ENCODE measurements at places on chromosomes 13 and 19.

- peak; percentile 26 for DNase-seq
Observed at GRCh38 chr13:59024434-59024833, 1139.3 kb downstream of the DIAPH3 start.

GRCh38 chr13:30810261-30810701 lies 74.9 kb downstream of the ALOX5AP start:
- DNase-seq, result peak; percentile 66

DNA sequence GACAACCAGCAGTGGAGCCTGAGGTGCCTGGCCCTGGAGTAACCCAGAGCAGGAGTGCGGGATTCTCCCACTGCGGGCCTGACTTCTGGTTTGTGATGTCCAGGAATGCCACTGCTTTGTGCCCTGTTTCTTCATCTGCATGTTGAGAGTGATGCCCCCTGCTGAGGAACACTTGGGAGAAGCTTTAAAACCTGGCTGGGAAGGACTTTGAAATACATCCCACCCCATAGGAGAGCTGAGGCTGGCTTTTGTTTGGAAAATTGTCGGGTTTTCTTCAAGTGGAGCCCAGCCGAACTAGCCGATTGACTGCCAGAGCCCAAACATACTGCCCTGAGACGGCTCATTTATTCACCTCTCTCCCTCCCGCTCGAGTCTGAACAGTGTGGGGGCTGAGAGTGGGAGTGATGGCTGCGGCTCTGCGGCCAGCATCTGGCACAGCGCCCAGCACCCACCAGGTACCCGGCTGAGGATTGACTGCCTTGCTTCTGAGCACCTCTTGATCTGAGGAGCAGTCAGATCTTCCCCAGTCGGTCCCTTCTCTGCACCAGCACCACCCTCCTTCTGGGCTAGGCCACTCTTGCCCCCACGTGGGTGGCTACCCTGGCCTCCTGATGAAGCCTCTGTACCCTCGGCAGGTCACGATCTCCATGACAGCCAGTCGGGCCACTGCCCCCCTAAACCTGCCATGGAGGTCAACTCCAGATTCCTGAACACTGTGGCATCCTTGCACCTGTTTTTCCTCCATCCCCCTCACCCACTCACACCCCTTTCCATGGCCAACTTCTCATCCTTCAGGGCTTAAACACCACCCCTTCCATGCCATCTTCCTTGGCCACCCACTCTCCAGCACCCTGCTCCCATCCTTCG lies 148.9 kb downstream of the SIPA1L3 start:
- DNase-seq, result no peak

DNA sequence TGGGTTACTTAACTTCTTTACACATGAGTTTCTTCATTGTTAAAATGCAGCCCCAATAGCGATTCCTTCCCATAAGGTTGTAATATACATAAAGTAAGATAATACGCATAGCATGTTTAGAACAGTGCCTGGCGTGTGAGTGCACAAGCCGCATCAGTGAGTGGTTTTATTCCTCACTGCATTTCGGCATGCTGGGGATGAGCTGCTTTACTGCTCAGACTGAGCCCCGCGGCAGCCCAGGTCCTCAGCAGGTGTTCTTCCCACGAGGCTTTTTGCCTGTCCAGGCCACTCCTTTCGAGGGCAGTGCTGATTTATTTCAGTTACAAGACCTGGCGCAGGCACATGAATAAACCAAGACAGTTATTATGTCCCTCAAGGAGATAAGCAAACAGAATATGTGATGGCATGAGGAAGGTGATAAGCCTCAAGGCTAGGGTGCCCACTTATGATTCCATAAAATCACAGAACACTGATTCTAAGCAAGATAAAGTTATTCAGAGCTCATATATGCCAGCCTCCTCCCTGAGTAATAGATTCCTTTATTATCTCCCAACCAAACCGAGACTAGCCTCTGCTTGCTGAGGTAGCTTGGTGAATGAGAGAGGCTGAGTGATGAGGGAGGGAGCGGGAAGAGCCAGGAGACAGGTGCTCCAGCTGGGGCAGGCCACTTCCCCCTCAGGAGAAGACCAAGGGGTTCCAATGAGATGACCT lies 505.5 kb downstream of the DIAPH3 start:
- no peak for DNase-seq

DNA sequence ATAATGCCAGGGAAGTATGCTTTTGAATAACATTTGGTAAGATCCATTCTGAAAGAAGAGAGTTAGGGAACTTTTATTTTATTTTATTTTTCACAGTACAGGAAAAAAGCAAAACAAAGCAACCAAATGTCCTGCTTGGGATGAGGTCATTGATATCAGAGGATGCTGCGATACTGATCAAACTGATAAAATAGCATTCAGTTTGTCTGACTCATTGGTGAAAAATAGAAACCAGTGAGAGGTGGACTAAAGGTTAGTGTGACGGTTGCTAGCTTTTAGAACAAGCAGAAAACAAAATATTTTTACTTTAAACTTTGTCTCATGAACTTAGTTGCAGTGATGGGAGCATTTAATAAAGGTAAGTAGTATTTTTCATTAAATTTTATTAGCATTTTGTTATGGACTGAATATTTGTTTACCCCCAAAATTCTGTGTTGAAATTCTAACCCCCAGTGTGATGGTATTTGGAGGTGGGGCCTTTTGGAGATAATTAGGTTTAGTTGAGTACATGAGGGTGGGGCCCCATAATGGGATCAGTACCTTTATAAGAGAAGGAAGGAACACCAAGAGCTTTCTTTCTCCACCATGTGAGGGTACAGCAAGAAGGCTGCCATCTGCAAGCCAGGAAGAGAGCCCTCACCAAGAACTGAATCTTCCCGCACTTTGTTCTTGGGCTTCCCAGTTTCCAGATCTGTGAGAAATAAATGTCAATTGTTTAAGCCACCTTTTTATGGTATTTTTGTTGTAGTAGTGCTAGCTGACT lies 37.3 kb downstream of the ITGBL1 start:
- no peak for DNase-seq

DNA sequence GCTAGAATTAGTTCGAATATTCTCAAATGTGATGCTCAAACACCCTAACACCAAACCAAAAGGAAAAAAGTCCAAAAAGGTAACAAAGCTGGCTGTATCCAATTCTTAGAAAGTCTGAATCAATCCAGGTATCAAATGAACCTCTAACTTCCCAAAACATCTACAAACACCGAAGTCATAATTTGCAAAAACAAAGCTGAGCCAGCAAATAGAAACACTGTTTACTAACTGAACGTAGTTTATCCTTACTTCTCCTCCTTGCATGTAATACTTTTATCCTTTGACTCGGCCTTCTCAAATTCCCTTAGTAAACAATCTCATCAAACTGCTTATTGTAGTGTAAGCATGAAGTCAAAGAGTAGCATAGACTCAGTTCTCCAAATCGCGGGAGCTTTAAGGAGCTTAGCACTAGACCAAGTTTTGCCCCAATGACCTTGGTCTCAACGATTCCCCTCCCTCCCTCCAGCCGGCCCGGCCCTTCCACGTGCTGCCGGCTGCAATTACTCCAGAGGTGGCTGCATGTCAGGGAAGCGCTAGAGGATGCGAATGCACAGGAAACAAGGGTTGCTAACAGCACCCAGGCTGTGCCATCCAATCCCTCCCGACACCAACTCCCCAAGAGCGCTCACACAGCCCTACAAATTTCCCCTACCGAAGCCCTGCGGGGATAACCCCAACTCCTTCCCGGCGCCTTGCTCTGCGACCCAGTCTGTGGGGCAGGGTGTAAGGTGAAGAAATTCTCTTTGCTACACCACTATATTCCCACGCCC lies 693 bp downstream of the XPO4 start:
- peak; percentile 66 for DNase-seq

GRCh38 chr19:18093439-18094161 lies 4.0 kb upstream of the MAST3 start:
- peak; percentile 79 for DNase-seq

- no peak for DNase-seq
Observed at GRCh38 chr13:26222520-26223046, 469 bp upstream of the RNF6 start.

DNA sequence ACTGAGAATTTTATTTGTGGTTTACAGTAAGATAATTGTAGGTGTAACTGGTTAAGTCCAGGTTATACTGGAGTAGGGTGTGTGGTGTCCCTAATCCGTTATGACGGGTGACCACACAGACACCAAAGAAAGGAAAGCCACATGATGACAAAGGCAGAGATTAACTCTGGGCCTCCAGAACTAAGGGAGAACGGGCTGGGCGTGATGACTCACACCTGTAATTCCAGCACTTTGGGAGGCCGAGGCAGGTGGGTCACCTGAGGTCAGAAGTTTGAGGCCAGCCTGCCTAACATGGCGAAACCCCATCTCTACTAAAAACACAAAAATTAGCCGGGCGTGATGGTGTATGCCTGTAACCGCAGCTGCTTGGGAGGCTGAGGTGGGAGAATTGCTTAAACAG lies 10.2 kb upstream of the FUT2 start:
- DNase-seq, result peak; percentile 45

DNA sequence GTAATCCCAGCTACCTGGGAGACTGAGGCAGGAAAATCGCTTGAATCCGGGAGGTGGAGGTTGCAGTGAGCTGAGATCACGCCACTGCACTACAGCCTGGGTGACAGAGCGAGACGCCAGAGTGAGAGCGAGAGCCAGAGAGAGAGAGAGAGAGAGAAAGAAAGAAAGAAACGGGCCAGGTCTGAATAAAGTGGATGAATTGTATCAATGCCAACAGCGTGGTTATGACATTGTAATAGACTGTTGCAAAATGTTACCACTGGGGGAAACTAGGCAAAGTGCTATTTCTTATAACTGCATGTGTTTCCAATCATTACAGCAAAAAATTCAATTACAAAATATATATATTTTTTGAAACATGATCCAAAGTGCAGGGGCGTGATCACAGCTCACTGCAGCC lies 11.8 kb upstream of the BTBD2 start:
- peak; percentile 87 for DNase-seq

DNA sequence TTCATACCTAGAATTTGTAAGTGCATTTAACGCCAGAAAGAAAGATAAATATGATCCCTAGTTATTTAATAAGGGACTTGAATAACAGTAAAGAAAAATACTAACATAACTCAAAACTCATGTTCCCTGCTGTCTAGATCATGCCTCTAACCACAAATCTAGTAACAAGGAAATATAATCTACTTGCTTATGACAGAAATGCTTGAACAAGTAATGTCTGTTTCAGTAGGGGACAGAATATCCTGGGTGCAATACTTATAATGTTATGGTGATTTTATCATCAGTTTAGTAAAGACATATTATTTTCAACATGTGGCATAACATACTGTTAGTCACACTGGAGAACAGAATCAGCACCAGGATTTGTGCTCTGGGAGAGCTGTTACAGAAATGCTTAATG lies 861.9 kb upstream of the SLITRK1 start:
- no peak for DNase-seq

GRCh38 chr13:105972306-105972721 lies 563.1 kb downstream of the EFNB2 start:
- DNase-seq, result no peak
